Brain microvascular endothelial cell (primary cell): ENCODE measurements at places on chromosomes 7 and 10.

- peak; percentile 69 for DNase-seq
Observed at GRCh38 chr10:132693676-132694075, 92.3 kb downstream of the NKX6-2 start.

DNA sequence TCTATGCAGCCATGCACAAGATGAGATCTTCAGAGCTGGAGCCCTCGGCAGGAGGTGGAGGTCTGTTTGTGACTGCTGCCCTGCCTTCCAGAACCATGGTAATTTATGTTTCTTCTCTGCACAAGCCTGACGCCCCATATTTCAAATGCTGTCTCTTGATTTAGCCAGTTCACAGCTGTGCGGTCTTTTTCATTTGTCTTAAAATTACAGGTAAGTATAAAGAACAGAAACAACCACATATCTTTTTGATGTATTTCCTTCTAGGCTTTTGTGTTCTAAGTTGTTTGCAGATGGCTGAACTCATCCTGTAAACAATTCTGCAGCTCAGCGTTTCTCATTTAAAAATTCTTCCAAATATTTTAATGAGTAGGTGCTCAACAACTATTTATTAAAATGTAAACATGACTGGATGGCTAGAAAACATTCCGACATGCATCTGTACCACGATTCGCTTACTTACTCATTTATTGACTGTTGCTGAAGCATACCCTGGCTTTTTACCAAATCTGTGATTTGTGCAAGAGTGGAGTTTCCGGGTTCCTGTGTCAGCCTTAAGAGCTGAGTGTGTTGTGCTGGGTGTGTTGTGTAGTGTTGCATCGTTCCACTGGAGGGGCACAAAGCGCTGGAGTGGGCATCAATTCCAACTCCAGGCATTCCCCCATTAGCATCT is 58.9 kb downstream of the PIP4K2A start:
- DNase-seq, result peak; percentile 64

- DNase-seq, result no peak
Observed at GRCh38 chr7:30678805-30679204, 3.5 kb downstream of the CRHR2 start.

- DNase-seq, result no peak
Observed at GRCh38 chr7:1661461-1661860, 8.6 kb upstream of the ELFN1 start.

- DNase-seq, result no peak
Observed at GRCh38 chr10:100733329-100733728, 12.1 kb upstream of the PAX2 start.

DNA sequence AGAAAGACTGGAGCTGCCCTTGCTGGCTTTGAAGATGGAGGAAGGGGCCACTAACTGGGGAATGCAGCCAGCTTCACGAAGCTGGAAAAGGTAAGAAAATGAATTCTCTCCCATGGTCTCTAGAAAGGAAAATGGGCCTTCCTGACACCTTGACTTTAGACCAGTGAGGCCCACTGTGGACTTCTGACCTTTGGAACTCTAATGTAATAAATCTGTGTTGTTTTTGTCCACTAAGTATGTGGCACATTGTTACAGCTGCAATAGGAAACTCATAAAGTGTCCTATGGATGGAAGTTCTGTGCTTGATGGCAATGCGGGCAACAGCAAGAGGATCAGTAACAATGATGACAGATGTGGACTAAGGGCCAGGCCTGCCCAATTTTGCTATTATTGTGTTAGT is 20.9 kb downstream of the DNAJB9 start:
- DNase-seq, result no peak

DNA sequence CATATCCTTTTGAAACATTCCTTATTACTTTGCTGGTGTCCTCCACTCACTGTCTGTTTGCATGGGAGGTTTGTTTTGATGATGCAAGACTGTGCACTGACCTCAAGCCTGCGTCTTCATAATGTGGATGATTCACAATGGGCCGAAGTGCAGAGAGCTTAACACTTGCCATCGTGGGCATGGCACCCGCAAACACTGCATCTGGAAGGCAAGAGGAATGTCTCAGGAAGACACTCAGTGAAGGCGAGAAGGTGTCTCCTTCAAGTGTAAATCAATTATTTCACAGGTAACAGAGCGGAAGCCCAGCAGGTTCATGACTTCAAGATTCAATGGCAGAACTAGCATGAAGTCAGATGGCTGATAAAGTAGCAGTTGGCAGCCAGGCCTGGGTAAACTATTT is 98.1 kb downstream of the DPY19L1 start:
- DNase-seq, result peak; percentile 91
